ENCODE measurements at places on chromosomes 12 and 14.
A peak's percentile ranks its signal among the peaks of the same experiment; 100 is the strongest.

DNA sequence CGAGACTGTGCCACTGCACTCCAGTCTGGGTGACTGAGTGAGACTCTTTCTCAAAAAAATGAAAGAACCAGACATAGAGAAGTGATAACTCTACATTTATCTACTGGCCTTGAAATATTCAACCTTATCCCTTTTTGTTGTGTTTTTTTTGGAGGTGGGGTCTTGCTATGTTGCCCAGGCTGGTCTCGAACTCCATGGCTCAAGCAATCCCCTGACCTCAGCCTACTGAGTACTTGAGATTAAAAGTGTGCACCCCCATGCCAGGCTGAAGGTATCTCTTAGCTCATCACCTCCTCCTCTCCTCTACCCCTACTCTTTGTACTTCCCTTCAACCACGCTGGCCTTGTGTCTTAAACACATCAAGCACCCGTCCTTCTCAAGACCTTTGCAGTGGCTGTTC, 3.8 kb downstream of the DRAM1 start:
- no peak for DNase-seq

DNA sequence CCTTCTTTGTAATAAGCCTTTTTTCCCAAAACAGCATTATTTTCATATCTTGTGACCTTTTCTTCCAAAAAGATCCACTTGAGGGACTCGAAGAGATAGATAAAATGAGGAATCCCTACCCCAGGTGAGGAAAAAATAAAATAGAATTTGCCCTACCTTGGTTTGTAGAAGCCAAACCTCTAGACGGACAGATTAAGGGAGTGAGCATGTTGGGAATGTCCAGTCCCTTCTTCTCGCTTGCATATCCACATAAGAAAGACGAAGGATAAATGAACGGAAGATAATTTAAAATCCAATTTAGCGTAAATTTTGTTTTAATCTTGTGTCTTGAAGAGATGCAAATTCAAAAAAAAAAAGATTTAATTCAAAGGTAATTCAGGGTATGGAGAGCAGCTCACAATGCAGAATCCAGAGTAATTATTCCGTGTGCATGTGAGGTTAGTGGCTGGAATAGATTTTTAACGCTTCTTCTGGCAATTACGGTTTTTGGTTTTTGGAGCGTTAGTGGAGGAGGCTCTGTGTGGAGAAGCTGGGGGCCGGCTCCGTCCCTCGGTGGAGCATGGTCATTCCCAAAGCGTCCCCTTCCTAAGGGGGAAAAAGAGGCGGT, 1.5 kb downstream of the GRIN2B start:
- DNase-seq, result no peak

DNA sequence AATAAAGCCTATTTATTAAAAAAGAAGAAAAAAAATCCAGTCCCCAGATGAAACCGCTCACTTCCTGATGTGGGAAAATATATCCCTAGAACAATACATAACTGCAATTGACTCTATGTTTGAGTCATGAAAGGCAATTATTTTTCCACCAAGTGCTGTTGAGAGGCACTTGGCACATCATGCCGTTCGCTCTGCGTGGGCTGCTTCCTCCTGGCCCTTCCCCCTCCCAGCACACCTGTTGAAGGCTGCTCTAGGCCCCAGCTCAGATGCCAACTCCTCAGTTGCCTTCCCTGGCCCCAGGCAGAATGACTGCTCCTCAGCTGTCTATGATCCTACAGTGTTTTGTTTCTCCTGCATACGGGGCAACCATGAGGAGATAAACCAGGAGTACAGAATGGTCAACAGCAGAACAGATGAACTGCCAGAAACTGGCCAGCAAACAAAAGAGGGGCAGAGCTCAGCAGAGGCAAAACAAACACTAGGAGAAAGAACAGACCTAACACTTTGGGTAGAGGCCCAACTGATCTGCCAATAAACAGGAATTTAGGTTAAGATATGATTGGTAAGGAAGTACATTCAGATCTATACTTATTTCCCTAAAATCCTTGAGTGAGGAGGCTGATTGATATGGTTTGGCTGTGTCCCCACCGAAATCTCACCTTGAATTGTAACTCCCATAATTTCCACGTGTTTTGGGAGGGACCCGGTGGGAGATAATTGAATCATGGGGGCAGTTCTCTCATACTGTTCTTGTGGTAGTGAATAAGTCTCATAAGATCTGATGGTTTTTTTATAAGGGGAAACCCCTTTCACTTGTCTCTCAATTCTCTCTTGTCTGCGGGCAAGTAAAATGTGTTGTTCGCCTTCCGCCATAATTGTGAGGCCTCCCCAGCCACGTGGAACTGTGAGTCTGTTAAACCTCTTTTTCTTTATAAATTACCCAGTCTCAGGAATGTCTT, 58.6 kb downstream of the SLC38A1 start:
- DNase-seq, result peak; percentile 78

GRCh38 chr14:70702161-70702560, 60.4 kb downstream of the TTC9 start:
- no peak for DNase-seq

DNA sequence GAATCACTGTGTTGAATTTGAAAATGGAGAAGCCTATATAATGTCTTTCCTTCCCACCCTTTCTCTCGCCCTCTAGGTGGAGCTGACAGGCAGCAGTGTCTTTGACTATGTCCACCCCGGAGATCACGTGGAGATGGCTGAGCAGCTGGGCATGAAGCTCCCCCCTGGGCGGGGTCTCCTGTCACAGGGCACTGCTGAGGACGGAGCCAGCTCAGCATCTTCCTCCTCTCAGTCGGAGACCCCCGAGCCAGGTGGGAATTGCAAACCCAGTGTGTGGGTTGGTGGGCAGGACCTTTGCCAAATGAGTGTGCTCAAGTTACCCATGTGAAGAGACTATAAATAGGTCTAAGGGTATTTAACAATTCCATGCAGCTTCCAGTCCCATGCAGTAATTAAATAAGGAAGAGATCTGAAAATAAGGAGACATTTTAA, 274.7 kb downstream of the EGLN3 start:
- no peak for DNase-seq

DNA sequence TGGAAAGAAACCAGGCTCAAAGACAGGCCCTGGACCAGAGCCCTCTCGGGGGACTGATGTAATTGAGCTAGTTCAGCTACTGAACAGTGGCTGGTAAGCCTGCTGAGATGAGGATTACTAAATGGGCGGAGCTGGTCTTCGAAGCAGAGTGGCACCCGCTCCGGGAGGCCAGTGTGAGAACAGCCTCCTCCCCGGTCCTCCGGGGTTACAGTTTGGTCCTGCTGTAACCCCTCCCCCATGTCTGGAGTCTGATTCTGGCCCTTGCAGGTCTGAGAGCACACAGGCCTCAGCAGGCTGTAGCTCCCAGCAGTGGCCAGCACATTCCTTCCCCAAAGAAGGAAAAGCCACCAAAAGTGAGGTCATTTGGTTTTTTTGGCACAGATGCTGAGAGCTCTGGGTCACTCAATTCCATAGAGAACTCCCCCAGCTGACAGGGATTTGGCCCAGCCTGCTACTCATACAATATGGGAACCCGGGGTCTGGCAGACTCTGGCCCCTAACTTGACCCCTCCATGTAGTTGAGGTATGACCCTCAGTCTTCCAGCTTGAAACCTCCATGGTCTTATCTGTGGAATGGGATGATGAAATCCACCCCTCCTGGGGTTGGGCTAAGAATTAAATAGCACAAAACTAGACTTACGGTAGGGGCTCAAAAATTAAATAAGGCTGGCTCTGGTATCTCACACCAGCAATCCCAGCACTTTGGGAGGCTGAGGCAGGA, 39.0 kb downstream of the ACTN1 start:
- DNase-seq, result no peak

Data from activated naive CD4-positive, alpha-beta T cell treated with Interleukin-2 at 50 U/mL for 16 hours (primary cell).